Kasumi-1 (cell line): ENCODE measurements at places on chromosomes 12 and 14.

DNA sequence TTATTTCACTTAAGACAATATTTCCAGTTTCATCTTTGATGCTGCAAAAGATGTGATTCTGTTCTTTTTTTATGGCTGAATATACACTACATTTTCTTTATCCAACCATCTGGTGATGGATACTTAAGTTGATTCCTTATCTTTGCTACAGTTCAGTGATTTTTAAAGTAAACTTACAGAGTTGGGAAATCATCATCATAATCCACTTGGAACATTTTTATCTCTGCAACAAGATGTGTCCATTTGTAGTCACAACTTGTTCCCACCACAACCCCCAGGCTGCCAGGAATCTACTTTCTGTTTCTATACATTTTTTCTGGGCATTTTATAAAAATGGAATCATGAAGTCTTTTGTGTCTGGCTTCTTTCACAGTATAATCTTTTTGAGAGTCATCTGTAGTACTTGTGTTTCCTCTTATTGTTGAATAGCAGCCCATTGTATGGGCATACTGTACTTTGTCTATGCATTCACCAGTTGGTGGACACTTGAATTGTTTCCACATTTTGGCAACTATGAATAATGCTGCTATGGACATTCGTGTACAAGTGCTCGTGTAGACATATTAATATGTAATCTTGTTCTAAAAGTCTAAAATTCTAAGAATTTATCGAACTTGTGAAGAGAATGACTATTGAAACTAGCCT, 212.5 kb upstream of the DDHD1 start:
- no peak for DNase-seq

DNA sequence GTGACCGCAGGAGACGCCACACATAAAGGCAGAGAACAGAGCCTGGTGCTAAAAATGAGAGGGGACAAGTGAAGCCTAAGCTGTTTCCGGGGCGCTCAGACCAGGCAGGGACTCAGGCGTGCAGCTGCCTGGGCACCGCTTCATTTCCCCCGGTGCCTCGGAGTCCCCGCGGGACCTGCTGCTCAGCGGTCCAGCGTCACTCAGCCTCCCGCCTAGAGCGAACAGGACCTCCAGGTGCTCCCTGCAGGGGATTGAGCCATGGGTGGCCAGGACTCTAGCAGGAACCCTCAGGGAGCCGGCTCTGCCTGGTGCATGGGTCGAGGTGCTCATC, 31.0 kb downstream of the CCDC85C start:
- DNase-seq: no peak

DNA sequence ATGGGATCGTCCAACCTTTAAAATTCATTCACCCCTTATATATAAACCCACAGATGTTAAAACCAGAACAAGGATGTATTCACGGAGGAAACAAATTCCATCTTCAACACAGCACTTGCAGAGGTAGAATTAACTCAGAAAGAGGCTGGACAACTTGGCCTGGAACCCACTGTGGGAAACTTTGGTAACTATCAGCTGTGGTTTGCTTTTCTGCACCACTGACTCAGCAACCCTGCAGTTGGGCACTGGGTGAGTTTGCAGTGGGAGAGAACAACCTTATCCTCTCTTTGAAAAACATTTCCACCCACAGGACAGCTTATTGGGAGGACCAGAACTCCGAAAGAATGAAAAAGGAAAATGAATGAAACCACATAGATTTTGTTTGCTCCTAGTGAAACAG, 66.3 kb downstream of the ZNF664 start:
- no peak for DNase-seq

- no peak for DNase-seq
Observed at GRCh38 chr12:130401703-130402102, 64.0 kb downstream of the PIWIL1 start.

- DNase-seq: peak; percentile 22
Observed at GRCh38 chr14:24483604-24484252, 24.3 kb downstream of the CMA1 start.

- DNase-seq: no peak
Observed at GRCh38 chr12:68633614-68634558, 23.2 kb downstream of the RAP1B start.
